Islet precursor cell (in vitro differentiated cells): ENCODE measurements at places on chromosomes 2 and 18.

GRCh38 chr2:143521396-143521795 is 392.2 kb downstream of the ARHGAP15 start:
- DNase-seq: no peak

DNA sequence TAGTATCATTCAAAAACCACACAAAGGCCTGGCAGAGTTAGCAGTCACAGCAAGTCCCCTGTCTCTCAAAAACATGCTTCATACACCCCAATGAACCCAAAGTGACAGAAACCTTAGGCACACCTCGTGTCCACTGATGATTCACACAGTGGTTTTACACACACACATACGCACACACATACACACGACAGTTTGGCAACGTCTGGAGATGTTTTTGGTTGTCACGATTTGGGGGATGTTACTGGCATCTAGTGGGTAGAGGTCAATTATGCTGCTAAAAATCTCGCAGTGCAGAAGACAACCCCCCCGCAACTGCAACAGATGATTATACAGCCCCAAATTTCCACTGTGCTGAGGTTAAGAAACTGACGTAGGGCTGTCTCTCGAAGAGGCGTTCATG is 72.9 kb upstream of the PARD3B start:
- no peak for DNase-seq

GRCh38 chr2:11781602-11782001 is 35.2 kb downstream of the LPIN1 start:
- peak; percentile 4 for DNase-seq

GRCh38 chr2:200090683-200091082 is 135.3 kb downstream of the MAIP1 start:
- no peak for DNase-seq

DNA sequence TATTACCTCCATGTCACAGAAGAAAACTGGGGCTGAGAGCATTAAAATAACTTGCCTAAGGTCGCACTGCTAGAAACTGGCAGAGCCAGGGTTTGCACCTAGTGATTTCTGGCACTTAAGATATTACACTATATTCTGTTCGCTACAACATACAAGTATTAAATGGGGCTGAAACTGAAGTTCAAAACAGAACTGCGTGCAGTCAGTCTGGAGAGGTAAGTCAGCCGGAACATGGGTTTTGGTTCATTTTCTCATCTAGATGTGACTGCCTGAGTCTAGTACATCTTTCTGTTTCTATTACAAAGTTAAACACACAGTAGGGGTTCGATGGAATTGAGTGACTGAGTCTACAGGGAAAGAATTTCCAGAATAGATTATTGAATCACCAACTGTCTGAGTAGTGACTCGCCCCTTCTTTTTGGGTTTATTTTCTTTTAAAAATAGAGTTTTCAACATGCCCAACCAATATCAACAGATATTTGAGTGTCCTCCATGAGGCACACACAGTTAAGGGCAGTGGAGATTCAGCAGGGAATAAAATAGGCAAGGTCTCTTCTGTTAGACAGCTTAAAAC is 150.8 kb downstream of the RNF152 start:
- DNase-seq: no peak

- DNase-seq: no peak
Measured at GRCh38 chr2:44510246-44510645, 148.5 kb downstream of the CAMKMT start.

DNA sequence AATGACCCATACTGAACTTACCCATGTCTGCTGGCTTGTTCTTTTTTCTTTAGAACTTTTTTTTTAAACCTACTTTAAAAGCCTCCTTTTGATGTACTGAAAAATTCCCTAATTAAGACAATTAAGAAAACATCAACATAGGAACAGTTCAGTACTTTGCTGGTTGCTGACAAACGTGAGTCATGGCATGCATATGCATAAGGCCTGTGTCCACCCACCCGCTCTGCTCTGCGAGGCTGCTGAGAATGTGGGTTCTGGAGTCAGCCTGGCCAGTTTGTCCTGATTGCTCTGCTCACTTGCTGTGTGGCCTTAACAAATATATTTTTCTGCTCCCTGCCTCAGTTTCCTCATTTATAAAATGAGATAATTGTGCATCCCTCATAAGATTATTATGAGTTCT is 27.3 kb downstream of the LAMA3 start:
- DNase-seq: peak; percentile 95

DNA sequence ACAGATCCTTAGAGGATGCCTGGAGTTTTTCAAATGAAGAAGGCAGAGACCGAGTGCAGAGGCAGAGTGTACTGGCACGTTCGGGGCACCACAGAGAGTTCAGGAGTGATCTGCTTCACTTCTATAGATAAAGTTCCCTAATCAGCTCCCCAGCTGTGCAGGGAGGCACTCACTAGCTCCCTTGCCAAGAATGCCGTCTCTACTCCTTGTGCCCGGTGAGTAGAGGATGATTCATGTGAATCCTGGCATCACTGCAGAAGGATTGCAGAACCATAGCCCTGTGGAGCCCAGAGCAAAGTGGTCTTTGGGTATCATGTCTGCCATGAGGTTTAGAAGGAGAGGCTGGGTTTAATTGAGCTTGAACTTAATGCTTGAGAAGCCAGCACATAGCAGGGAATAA is 510.1 kb upstream of the RAB6C start:
- DNase-seq: no peak

DNA sequence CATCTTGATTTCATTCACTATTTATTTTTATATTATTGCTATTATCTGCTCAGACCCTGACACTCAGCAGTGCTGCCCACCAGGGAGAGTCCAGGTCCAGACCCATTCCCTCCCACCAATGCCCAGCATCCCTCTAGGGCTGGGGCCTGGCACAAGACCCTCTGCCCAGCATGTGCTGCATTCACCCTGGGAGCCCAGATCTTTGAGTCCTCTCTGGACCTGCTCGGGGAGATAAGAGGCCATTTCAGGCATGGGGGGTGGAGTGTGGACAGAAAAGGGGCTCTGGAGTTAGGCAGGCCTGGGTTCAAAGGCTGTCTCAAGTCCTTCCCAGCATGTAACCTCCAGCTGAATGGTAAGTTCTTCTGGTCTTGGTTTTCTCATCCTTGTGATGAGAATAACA is 209.6 kb downstream of the CYP26B1 start:
- DNase-seq: peak; percentile 22

- no peak for DNase-seq
Measured at GRCh38 chr2:236715491-236715961, 145.9 kb downstream of the ACKR3 start.

- DNase-seq: peak; percentile 33
Measured at GRCh38 chr18:2903006-2903405, 56.2 kb downstream of the EMILIN2 start.

GRCh38 chr2:234611209-234611608 is 114.3 kb upstream of the ARL4C start:
- DNase-seq: no peak

DNA sequence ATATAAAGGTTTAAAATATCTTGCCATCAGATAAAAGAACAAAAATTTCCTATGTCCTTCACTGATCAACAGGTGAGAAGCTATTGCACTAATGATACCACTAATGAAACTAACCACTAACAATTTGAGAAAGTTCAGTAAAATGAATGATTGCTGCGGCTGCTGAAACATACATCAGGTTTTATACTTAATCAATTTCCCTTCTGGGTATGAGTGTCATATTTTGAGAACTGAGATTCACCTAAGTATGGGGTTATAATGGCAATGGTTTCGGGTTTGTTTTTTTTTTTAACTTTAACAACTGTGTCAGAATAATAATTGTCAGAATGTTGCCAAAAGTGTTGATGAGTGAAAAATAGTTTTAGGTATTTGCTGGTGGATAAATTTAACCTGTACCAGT is 151.3 kb upstream of the SLC39A10 start:
- DNase-seq: no peak

DNA sequence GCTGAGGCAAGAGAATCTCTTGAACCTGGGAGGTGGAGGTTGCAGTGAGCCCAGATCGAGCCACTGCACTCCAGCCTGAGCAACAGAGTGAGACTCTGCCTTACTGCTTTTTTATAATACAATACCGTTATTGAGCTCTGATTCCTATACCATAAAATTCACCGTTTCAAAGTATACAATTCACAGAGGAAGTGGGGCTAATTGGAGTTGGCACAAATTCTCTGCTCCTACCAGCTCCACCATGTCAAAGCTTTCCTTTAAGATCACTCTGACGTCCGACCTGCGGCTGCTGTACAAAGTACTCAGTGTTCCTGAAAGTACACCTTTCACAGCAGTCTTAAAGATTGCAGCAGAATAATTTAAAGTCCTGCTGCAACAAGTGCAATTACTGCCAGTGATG is 29.6 kb upstream of the CYBRD1 start:
- DNase-seq: no peak

DNA sequence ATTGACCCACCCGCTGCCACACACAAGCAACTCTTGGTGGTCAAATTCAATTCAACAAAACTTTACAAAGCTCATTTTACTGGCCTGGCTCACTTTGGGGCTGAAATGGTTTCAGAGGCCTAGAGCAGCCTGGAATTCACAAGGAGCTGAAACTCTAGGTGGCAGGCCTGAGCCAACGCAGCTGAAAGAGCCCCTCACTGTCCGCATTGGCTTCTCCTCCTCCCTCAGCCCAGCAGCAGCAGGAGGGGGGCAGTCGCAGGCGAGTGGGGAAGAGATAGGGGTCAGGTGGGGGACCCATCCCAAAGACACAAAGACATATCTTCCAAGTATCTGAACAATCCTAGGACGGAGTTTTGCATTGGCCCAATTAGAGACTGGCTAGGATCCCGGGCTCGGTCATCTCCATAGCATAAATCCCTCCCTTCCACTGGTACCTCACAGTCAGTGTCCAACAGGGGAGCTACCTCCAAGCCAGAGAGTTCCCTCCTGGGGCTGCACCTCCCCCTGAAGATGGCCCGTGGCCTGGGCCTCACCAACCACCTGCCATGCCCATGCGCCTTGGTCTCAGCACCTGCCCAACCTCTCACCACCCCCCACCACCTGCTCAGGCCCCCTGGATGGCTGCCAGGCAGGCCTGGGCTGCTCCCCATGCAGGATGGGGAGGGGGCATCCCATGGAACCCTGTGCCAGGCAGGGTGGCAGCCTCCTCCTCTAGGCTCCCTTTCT is 113.4 kb downstream of the ZBTB7C start:
- peak; percentile 74 for DNase-seq

- no peak for DNase-seq
Measured at GRCh38 chr2:236120141-236120601, 48.0 kb downstream of the GBX2 start.

- no peak for DNase-seq
Measured at GRCh38 chr2:230665263-230665691, 47.4 kb upstream of the CAB39 start.

DNA sequence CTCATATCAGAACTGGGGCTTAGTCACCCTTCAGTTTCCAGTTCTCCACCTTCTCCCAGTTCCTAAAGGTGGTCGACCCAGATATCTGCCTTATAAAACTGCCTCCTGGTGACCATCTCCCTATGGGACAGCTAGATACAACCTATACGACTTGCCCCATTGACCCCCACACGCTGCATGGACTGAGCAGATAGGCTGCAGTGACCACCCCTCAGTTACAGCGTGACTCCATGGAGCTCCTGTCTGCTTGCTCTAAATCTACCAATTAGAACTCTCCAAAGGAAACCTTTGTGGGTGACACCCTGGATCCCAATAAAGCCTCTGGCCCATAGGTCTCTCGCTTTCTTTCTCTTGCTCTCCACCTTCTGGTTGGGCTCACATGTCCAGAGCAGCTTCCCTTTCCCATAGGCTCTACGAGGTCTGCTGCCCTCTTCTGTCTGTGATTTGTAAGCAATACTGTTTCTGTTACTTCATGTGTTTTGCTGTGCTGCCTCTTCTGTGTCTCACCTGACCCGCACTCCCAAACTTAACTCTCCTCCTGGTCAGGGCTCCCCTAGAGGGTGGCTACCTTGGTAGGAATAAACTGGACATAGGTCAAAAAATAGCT is 971.3 kb upstream of the FAM98A start:
- peak; percentile 66 for DNase-seq

- DNase-seq: no peak
Measured at GRCh38 chr2:58572731-58573130, 331.6 kb upstream of the FANCL start.

DNA sequence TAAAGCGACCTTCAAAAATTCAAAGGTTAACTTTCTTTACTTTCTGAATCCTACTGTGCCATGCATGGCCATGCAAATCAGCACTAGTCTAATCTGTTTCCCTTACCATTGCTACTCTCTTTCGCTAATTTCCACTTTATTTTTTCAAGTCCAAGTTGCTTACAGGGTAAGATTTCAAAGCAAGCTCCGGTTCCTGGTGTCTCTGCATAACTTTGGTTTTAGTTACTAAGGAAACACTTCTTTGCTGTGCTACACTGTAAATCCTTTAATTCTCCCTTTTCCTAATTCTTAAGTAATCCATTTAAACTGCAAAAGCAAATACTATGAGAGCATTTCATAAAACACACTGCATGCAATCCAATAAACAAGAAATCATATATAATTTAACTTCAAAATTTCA is 383.5 kb upstream of the LYPD1 start:
- DNase-seq: no peak
